ENCODE measurements at places on chromosomes 6 and 20.

- no peak for DNase-seq
Observed at GRCh38 chr6:164694386-164694785, 615.0 kb downstream of the C6orf118 start.

- peak; percentile 65 for DNase-seq
Observed at GRCh38 chr20:18428490-18429173, 38.2 kb downstream of the DZANK1 start.

DNA sequence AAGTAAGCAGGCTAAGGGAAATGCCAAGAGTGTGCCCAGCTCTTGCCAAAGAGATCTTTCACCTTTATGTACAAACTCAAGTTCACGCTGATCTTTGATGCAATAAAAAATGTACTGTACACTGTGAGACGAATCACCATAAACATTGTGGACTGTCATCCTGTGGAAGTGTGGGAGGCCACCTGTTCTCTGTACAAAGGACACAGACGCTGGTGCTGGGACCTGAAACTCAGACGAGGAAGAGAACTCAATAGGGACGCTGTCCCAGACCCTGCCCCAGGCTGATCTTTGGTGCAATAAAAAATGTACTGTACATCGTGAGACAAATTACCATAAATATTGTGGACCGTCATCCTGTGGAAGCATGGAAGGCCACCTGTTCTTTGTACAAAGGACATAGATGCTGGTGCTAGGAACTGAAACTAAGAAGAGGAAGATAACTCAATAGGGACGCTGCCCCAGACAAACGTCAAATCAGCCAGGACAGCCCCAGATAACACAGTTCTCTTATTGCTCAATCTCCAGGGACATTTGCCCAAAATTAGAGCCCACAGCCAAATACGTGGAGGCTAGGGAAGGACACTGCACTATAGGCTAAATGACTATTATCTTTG lies 312.7 kb upstream of the SGK1 start:
- no peak for DNase-seq

DNA sequence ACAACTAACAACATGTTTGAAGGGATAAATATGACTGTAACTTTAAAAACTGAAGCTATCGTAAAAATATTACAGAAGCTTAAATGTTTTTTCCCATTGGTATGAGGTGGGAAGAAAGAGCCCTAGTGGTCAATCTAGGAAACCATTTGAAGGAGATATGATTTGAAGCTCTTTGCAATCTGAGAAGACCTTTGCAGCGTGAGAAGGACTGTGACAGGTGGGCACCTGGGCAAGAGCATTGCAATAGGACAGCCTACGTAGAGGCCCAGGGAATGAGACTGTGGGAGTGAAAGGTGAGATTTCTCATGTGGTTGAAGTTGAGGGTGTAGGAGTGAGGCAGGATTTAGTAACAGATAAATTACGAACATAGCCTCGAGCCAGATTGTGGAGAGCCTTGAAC lies 108.0 kb upstream of the PDE7B start:
- no peak for DNase-seq

DNA sequence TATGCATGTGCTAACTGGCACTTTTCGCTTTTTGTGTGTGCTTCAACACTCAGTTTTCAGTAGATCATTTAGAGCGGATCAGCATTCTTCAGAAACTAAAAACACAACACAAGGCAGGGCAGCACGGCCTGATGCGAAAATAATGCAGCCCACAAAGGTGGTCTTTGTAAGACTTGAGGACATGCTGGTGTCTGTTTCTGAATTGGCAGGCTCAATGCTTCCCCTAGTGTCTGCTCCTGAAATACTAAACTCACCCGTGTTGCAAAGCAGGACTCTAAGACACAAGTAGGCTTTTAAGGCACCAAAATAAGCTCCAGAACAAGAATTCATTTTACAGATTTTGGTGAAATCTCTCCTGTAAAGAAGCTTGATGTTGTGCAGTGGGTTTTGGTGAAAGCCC lies 676.5 kb downstream of the TENT5A start:
- DNase-seq: no peak

DNA sequence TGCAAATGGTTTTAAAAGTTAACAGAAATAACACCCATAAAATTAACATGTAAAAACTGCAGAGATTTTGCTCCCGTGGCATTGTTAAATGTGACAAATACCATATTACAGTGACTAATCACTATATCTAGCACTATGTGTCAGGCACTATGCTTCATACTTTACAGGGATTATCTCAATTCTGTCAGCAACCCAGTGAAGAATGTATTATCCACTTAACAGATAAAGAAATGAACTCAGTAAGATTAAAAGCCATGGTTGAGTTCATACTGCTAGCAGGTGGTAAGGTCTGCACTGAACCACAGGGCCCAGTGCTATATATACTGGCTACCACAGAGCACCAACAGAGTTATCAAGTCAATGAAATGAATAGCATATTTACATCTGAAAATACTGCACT lies 65.4 kb downstream of the RWDD2A start:
- DNase-seq: no peak

DNA sequence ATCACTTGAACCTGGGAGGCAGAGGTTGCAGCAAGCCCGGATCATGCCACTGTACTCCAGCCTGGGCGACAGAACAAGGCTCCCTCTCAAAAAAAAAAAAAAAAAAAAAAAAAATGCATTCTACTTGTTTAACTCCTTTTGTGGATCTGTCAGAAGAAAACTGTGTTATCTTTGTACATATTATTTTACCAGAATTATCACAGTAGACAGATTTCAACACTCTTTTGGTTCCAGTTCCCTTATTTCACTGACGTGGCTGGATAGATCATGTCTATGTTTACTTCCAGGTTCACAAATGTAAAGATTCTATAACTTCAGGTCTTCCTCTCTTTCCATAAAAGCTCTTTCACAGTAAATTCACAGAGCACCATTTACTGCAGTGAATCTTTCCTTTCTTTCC lies 18.4 kb downstream of the NUDT3 start:
- no peak for DNase-seq

- no peak for DNase-seq
Observed at GRCh38 chr20:20017844-20018185, 653 bp downstream of the NAA20 start.

DNA sequence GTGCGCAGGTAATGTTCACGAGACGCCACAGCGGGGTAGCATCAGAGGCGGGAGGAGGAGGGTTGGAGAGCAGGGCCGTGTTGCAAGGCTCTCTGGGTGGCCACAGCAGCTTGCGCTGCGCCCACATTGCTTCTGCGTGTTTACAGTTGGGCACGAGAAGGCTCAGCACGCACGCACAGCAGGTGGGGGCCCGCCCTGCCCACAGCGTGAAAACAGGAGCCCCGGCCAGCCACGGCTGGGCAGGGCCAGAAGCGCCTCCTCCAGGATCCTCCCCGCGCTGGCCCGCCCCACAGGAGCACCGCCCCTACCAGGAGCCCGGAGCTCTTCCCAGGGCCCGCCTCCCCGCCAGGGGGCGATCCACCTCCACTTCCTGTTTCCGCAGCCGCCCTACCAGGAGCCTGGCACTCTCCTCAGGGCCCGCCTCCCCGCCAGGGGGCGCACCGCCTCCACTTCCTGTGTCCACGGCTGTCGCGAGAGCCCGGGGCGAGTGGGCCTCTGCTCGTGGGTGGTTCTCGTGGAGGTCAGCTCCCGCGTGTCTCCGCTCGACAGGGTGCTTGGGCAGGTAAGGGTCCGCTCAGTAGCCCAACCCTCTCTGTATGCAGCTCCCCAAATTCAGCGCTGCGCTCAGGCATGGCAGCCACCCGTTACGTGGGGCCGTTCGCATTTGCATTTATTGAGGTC lies at the start of gene FAM50B:
TSS of gene FAM50B (plus strand) at position 449 of the 681 bp plus-strand sequence. CDS start 439 bp downstream, outside the sequence.
- DNase-seq: peak; percentile 93

All from fibroblast of gingiva (primary cell).